Skeletal muscle tissue (tissue), 5 donors: ENCODE measurements at places on chromosomes 7 and 10. TPM values are rescaled to one million over a fixed set of nuclear protein-coding genes. Genes with fewer than 3 reads are reported as not detected.

CHST12 gene
- 1.0 TPM for total RNA-seq

TMEM225B gene
- total RNA-seq: 0.52 TPM

TMEM213 gene
- total RNA-seq: not detected

GIMAP6 gene
- total RNA-seq: 15.7 TPM

PRLHR gene
- not detected for total RNA-seq

TEX36 gene
- total RNA-seq: not detected

OPALIN gene
- total RNA-seq: not detected

LBX1 gene
- total RNA-seq: 3.1 TPM

TBXAS1 gene
- 9.9 TPM for total RNA-seq

PRRT4 gene
- total RNA-seq: 6.8 TPM

HSPB1 gene
- 80.4 TPM for total RNA-seq

VIPR2 gene
- 6.3 TPM for total RNA-seq

ACTL6B gene
- total RNA-seq: not detected

HECW1 gene
- not detected for total RNA-seq

COL28A1 gene
- 2.1 TPM for total RNA-seq

NOM1 gene
- 17.2 TPM for total RNA-seq

GRID2IP gene
- total RNA-seq: not detected

PAPOLB gene
- total RNA-seq: under 0.01 TPM

PSTK gene
- total RNA-seq: 5.7 TPM

ZNF485 gene
- 3.7 TPM for total RNA-seq
